ENCODE measurements at places on chromosomes 1 and 21.

- DNase-seq, result no peak
Measured at GRCh38 chr1:230867101-230867902, 1.0 kb downstream of the C1orf198 start.

- no peak for DNase-seq
Measured at GRCh38 chr1:29633771-29634170, 397.4 kb downstream of the PTPRU start.

GRCh38 chr1:224632921-224633321 is 16.8 kb downstream of the CNIH3 start:
- DNase-seq, result no peak

DNA sequence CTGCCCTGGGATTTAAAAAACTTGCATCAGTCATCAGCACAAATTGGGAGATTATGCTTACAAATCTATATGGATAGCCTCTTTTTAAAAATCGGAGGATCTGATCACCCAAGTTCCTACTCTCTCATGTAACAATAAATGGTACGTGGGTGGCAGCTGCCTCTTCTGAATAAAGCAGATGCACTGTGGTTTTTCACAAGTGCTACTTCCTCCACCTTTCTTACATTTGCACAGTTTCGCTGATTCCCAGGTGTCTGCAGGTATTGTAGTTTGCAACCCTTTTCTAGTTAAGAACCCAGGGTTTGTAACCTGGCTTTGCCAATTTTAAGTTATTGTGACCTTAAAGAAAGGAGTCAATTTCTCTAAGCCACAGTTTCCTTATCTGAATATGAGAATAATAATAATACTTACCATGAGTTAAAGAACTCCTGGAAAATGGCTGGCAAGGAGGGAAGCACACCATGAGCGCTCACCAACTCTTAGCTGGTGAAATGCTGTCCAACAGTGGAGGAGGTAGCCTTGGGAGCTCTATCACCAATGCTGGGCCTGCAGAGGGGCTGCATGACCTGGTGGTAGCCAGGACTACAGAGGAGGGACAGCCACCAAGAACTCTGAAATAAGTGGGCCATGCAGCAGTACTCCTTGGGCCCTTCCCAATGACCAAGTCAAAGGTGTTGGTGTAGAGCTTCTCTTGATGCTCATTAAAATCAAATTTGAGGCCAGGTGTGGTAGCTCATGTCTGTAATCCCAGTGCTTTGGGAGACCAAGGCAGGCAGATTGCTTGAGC is 30.2 kb upstream of the KCNA2 start:
- no peak for DNase-seq

DNA sequence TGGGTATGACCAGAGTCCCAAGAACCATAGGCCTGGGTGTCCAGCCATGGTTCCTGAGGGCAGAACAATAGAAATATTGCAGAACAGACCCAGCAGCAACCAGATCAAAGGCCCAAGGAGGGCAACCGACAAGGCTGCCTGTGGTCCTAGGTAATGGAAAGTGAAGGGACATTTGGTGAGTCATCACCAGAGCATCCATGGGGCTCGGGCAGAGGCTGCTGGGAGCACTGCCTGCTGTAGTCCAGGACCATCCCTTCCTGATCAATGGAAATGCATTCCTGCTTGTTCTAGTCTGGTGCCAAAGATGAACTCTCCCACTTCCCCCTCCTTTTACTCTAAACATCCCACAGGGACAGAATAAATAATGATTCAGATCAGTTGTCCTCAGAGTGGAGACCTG is 172.8 kb upstream of the CACNA1E start:
- no peak for DNase-seq

- peak; percentile 40 for DNase-seq
Measured at GRCh38 chr1:940107-941014, 16.6 kb downstream of the SAMD11 start.

DNA sequence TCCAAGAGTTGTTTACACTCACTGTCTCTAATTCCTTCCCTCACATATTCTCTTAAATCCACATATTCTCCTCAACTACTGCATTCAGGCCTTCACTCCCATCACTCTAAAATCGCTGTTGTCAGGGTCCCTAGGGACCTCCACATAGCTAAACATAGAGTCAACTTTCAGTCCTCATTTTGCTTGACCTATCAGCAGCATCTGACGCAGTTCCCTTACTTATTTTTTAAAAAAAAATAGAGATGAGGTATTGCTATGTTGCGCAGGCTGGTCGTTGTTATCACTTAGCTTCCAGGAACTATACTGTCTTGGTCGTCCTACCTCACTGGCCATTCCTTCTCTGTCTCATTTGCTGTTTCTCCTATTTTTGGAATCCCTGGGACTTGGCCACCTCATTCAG is 11.7 kb upstream of the PLEKHO1 start:
- DNase-seq, result no peak

GRCh38 chr1:186605762-186606350 is 74.4 kb downstream of the PTGS2 start:
- DNase-seq, result peak; percentile 26

- no peak for DNase-seq
Measured at GRCh38 chr21:41726630-41726969, 40.3 kb downstream of the RIPK4 start.

GRCh38 chr1:67710417-67710816 is 25.4 kb downstream of the GADD45A start:
- DNase-seq, result no peak

DNA sequence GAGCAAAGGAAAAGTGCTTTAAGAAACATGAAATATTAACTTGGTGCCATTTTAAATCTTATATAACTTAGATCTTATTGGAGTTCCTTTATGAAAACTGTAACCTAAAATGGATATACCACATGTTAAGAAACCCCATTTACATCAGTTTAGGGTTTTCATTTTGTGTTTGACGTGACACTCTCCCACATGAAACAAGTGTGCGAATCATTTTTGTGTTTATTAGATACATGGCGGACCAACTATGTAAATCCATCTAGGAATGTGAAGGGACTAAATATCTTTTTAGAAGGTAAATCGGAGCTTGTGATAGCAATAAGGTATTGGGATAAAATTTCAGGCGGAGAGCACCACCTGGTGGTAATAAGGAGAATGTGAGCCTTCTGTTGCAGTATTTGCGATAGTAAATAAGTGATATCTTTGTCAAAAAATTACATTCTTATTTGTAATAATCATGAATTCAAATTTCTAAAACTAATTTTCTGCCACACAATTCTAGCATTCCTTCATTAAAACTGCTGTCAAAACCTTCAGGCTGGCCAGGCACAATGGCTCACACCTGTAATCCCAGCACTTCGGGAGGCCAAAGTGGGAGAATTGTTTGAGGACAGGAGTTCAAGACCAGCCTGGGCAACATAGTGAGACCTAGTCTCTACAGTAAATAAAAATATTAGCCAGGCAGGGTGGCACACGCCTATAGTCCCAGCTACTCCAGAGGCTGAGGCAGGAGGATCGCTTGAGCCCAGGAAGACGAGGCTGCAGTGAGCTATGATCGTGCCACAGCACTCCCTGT is 31.3 kb downstream of the SMAP2 start:
- DNase-seq, result peak; percentile 21

DNA sequence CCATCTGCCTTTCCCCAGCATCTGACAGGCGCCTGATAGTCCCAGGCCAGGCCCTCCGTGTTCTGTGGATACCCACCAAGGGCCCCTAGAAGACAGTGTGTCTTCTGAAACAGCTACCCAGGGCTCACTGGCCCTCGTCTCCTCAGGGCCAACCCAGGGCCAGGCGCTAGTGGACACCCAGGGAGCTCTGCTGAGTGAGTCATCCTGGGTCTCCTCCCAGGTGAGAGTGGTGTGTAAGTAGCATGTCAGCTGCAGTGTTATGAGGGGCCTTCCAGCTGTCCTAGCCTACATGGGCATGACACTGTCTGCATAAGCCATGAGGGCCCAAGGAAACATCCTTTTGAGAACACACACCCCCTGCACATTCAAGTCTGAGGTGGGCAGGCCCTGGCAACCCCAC is 36.7 kb downstream of the CHD5 start:
- DNase-seq, result no peak

DNA sequence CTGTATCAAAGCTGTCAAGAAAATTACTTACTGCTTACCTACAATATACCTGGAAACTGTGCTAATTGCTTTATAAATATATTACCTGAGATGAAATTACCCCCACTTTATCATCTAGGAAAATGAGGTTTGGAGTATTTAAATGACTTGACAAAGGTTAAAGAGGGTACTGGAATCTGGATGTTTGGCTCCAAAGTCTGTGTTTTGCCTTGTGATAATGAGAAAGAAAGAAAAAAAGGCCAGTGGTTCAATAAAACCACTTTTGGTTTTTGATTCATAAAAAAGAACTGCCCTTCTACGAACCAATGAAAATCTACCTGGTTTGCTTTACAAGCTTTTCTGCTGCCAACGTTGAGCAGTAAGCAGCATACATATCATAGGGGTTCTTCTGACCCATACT is 61.3 kb upstream of the MUTYH start:
- DNase-seq, result no peak

- DNase-seq, result no peak
Measured at GRCh38 chr1:99784809-99785255, 18.4 kb upstream of the FRRS1 start.

GRCh38 chr1:28965271-28965870 is 51.0 kb downstream of the EPB41 start:
- no peak for DNase-seq

DNA sequence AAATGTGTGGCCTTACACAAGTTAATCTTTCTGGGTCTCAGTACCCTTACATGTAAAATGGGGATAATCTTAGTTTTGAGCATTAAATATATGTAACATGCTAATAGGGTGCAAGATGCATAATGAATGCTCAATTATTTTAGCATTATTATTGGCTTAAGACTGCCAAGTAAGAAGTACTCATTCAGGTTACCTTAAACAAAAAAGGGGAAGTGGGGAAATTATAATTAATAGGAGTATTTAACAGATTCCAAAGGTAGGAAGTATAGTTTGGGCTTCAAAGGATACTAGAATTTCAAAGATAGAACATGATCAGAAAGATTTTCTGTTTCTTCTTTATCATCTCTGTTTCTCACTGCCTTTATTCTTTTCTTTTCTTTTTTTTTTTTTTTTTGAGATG is 5.8 kb upstream of the CFAP126 start:
- no peak for DNase-seq

GRCh38 chr1:230487773-230488428 is 61.8 kb upstream of the PGBD5 start:
- no peak for DNase-seq

- no peak for DNase-seq
Measured at GRCh38 chr1:193614817-193615216, 428.4 kb upstream of the B3GALT2 start.

DNA sequence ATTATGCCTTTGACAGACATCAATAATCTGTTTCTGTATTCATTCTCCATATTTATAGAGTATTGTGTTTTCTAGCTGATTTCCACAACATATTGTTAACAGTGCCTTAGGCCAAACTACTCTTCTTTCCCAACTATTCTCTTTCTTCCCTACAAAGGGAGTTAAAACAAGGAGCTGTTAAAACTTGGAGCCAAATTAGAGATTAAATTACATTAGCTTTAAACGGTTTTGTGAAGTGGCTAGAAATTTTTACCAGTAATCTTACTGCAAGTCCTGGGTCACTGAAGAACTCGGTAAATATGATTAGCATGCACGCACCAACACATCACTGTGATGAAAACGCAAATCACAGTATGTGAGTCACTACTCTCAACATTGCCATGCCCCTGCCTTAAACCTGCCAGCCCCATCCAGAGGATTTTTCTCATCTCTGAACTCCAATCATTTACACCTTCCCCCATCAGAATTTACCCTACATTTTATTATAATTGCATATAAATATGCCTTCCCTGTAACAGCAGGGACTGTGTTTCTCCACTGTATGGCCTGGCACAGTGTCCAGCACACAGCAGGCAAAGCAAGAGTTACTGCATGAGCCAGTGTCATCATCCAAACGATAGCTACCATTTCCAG is 1.5 kb upstream of the PRDX6 start:
- DNase-seq, result no peak

- DNase-seq, result no peak
Measured at GRCh38 chr1:16122350-16122881, 33.5 kb downstream of the EPHA2 start.

- no peak for DNase-seq
Measured at GRCh38 chr1:230208619-230209261, 141.7 kb downstream of the GALNT2 start.

GRCh38 chr1:37794372-37795339 is 1.0 kb downstream of the MANEAL start:
- DNase-seq, result no peak

GRCh38 chr1:171220581-171221054 is 27.7 kb upstream of the FMO1 start:
- DNase-seq, result no peak

- DNase-seq, result no peak
Measured at GRCh38 chr1:63255153-63255552, 67.2 kb upstream of the FOXD3 start.

GRCh38 chr21:38520511-38520910 is 22.2 kb upstream of the ERG start:
- DNase-seq, result no peak

GRCh38 chr1:244256086-244256676 is 195.5 kb downstream of the ADSS2 start:
- DNase-seq, result no peak

- DNase-seq, result no peak
Measured at GRCh38 chr1:94951509-94952208, 24.7 kb upstream of the CNN3 start.

DNA sequence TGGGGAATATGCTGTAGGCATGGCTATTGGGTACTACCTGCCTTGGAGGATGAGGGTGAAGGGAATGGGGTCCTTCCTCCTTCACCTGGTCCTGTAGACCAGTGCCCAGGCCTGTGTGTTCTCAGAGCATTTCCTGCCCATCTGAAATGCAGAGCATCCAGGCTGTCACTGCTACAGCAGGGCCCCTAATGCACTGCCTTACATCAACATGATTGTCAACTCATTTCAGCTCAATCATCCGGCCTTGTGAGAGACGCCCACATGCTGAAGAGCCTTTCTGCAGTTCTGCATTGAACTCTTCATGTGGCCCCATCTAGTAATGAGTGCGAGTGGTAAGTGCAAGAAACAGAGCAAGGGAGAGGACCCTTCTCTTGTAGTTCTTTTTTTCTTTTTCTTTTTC is 39.8 kb upstream of the SRP9 start:
- no peak for DNase-seq

GRCh38 chr1:5297886-5298239 is 643.5 kb downstream of the AJAP1 start:
- DNase-seq, result no peak

DNA sequence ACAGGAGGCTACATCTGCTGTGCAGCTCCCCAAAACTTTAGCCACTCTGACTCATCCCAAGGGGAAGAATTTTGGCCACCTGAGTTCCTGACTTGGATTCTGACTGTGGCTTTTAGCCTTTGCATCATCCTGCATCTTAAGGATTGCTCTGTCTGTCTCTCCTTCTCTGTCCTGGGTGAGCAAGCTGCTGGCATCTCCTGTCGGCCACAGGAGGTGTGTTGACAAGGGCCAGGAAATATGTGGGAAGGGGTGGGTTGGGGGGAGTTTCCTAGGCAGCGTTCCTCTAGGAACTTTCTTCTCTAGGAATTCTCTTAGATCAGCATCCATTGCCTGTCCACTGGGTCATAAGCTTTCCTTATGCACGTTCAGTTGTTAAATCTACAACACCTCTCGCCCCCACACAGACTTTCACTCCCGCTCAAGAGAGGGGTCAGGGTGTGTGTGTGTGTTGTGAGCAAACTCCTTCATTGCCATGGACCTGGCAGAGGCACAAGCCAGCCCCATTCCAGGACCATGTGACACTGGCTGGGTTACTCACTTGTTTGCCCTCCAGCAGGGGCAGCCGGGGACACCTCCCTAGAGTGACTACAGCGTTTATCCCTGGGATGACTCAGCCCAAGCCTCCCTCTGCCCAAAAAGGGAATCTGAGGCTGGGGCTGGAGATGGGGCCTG is 145.0 kb upstream of the DUSP10 start:
- peak; percentile 62 for DNase-seq
